Activated CD4-positive, alpha-beta memory T cell treated with anti-CD3 and anti-CD28 coated beads for 36 hours (primary cell): ENCODE measurements at places on chromosomes 6 and 20. TPM values are rescaled to one million over a fixed set of nuclear protein-coding genes. Genes with fewer than 3 reads are reported as not detected.

DNA sequence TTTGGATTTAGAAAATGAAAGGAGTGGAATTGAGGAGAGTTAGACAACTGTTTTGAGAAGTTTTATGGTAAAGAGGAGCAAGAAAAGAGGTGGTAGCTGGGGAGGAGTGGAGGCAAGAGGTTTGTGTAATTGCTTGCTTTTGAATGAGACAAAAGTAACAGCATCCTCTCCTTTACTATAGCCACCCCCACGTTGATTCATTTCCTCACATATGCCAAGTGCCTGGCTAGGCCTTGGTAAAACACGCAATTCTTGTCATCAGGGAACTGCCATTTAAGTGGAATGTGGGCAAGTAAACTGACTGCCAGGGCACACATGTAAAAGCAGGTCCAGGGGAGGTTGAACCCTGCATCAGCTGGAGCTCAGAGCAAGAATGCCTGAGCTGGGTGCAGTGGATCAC lies 4.1 kb downstream of the MTRES1 start:
- DNase-seq = no peak
- no peak overlapping the region for H3K4me3 ChIP-seq
- H3K27ac ChIP-seq = no peak overlapping the region
- peaks cover 34% of the 10 kb centered on the region for H3K4me1 ChIP-seq
- H3K36me3 ChIP-seq = peaks cover 15% of the 10 kb centered on the region

- H3K27ac ChIP-seq = no peak overlapping the region
- no peak overlapping the region for H3K4me3 ChIP-seq
- no peak for DNase-seq
- peaks cover 41% of the 10 kb centered on the region for H3K4me1 ChIP-seq
- no peaks in the 10 kb centered on the region for H3K27me3 ChIP-seq
Measured at GRCh38 chr6:42769051-42769450, 12.8 kb upstream of the BICRAL start.

The TFAP2A gene
- not detected for total RNA-seq

DNA sequence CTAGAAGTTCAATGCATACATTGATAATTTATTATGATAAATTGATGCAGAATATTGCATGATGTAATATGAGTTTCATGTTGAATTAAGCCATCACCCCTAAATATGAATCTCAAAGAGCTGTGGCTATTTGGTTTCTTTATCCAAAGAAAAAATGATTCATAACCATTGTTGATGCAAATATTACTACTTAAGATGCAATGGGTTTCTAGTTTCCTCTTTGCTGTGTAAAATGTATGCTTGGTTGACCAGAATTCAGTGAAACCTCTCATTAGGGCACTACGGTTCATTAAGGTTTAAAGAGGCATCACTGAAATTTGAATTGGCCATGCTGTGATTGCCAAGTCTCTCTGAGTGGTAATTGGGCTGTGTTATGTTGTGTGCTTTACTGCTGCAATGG lies 492.5 kb upstream of the FLRT3 start:
- H3K27me3 ChIP-seq = no peaks in the 10 kb centered on the region
- no peaks in the 10 kb centered on the region for H3K36me3 ChIP-seq
- no peak for DNase-seq
- H3K4me3 ChIP-seq = no peak overlapping the region

DNA sequence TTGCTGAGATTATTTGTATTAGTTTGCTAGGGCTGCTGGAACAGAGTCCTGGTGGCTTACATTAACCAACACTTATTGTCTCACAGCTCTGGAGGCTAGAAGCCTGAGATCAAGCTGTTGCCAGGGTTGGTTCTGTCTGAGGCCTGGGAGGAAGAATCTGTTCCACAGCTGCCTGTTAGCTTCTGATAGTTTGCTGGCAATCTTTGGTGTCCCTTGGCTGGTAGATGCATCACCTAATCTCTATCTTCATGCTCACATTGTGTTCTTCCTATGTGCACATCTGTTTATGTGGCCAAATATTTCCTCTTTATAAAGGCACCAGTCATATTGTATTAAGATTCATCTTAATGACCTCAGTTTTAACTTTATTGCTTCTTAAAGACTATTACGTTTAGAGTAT lies 19.5 kb downstream of the SF3B5 start:
- no peaks in the 10 kb centered on the region for H3K36me3 ChIP-seq
- DNase-seq = no peak
- H3K27me3 ChIP-seq = no peaks in the 10 kb centered on the region
- H3K27ac ChIP-seq = no peak overlapping the region

DNA sequence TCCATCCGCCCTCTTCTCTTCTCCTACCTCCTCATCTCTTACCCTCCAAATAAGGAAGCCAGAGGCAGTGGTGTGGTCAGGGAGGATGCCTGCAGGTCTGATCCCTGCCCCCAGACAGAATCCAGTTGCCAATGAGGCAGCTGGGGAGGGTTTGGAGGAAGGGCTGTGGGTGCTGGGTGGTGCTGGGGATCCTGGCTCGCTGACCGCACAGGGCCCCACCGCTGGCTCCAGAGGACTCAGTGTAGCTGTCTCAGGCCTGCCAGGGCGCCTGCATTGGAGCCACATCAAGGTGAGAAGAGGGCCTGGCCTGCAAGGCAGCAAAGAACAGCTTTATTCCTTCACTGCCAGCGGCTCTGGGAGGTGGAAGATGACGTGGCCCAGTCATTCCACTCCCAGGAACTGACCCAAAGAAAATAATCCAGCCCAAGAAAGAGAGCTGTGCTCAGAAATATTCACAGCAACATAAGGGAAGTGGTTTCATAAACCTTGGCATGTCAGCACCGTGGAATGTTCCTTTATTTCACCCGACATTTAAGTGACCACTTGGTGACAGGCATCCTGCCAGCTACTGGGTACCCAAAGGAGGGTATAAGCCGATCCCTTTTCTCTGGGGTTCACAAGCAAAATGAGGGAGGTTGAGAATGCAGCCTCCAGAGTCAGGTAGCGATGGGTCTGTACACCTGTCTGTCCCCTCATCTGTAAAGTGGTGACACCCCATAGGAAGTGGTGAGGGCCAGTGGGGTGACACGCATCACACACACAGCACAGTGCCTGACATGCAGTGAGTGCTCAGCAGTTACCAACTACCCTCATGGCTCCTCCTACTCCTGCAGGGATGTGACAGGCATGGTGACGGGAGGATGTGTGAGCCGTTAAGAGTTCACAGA lies 125.1 kb downstream of the SNX5 start:
- no peaks in the 10 kb centered on the region for H3K27me3 ChIP-seq
- H3K27ac ChIP-seq = no peak overlapping the region
- H3K4me1 ChIP-seq = peaks cover 17% of the 10 kb centered on the region
- no peak overlapping the region for H3K4me3 ChIP-seq

DNA sequence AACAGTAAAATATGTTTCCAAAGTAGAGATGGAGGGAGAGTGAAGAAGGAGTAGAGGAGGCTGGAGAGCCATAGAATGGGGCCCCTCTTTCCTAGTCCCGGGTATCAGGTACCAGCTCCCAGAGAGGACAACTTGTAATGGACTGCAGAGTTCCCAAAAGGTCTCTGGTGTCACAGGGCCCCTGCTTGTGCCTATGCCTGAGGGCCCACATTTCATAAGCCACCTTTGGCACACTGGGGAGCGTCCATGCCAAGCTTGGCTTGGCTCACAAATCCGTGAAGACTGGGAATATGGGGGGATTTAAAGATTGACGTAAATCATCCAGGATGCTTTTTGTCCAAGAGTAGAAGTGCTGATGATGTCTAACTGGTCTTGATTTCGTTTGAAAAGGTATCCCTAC lies 16.4 kb upstream of the SLC22A3 start:
- H3K4me3 ChIP-seq = no peak overlapping the region
- H3K36me3 ChIP-seq = no peaks in the 10 kb centered on the region
- no peaks in the 10 kb centered on the region for H3K4me1 ChIP-seq
- peaks cover 19% of the 10 kb centered on the region for H3K27me3 ChIP-seq
- DNase-seq = no peak

The ZFP64 gene
- total RNA-seq = 9.2 TPM

- no peaks in the 10 kb centered on the region for H3K27me3 ChIP-seq
- peaks cover 5% of the 10 kb centered on the region for H3K36me3 ChIP-seq
- no peak overlapping the region for H3K27ac ChIP-seq
- H3K4me1 ChIP-seq = no peaks in the 10 kb centered on the region
- no peak overlapping the region for H3K4me3 ChIP-seq
Measured at GRCh38 chr20:8877294-8877693, 191.6 kb upstream of the PLCB4 start.

DNA sequence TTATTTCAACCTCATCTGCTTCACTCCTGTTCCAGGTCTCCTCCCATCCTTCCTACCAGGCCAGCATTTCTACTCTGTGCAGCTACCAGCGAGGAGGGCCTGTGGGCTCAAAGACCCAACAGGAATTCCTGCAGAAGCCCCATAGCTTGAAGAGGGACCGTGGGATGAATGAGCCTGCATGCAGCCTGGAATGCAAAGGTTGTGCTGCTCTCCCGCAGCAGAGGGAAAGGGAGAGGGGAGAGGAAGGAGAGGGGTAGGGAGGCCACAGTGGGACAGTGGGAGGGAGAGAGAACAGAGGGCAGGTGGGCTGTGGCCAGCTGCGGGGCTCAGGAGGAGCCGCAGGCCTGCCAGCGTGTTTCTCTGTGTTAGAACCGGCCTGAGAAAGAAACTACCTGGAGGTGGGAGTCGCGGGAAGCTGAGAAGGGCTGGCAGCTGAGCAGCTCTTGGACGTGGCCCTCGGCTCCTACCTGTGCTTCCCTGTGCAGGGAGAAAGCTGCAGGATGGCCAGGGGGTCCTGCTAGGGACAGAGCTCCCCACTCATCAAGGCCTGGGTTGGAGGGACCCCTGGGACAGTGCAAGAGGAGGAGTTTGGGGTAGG lies 66.1 kb upstream of the MLN start:
- H3K27ac ChIP-seq = no peak overlapping the region
- H3K4me1 ChIP-seq = no peaks in the 10 kb centered on the region
- no peak overlapping the region for H3K4me3 ChIP-seq
- DNase-seq = no peak
- no peaks in the 10 kb centered on the region for H3K36me3 ChIP-seq
- peaks cover 2% of the 10 kb centered on the region for H3K27me3 ChIP-seq

DNA sequence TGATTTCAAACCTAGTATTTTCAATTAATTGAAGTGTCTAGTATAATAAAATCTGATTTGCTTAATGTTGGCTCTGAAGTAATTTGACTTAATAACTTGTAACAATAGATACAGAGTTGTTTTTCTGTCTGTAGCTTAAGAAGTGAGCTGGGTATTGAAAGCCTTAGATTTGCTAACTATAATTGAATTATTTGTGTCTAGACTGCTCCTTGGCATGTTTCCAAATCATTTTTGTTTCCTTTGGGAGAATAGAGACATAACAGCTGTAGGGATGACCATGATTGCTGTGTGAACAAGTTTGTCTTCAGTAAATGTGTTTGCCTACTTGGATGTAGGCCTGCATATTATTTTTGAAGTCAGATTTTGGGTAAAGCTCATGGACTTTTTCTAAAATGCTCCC lies 115.4 kb downstream of the SCAF8 start:
- H3K27me3 ChIP-seq = no peaks in the 10 kb centered on the region
- no peak for DNase-seq
- no peak overlapping the region for H3K27ac ChIP-seq
- no peak overlapping the region for H3K4me3 ChIP-seq

The OPRL1 gene
- 0.71 TPM for total RNA-seq

DNA sequence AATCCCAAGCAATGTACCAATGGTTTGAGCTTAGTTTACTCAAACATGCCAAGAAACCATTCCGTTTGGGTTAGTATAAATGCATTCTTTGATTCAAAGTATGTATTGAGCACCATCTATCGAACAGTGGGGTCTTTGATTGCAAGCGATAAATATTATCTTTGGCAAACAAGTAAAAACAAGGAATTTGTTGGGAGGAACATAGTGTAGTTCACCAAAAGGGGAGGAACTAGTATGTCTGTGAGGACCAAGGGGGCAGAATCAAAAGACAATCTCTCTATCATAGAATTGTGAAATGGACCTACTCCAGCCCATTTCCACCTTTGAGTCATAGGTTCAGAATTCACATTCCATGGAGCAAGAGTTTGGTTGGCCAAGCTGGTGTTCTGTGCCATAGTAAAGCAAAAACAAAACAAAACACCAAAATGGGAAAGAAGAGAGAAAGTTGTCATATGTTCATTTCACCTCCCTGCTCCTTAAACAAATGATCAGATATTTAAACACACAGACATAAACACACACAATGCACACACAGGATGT lies 266.0 kb downstream of the TSHZ2 start:
- DNase-seq = no peak
- no peaks in the 10 kb centered on the region for H3K27me3 ChIP-seq
- no peak overlapping the region for H3K27ac ChIP-seq

- DNase-seq = no peak
- no peaks in the 10 kb centered on the region for H3K27me3 ChIP-seq
- peaks cover 42% of the 10 kb centered on the region for H3K4me1 ChIP-seq
- H3K27ac ChIP-seq = no peak overlapping the region
- H3K4me3 ChIP-seq = no peak overlapping the region
Measured at GRCh38 chr6:161038229-161039031, 46.9 kb downstream of the MAP3K4 start.

DNA sequence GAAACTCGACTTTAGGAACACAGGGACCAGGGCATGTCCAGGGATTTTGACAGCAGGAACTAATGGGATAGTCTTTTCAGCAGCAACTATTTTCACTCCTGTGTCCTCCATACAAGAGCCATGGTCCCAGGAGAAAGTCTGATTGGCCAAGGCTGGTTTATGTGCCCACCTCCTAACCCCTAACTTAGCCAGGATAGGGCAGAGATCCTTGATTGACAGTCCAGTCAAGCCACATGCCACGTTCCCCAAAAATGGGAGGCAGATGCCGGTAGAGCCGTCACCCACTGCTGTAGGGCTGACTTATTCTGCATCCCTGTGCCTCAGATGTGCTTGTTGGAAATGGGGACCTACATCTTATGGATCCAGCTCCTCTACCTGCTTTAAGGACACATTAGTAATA lies 22.3 kb downstream of the SLC2A10 start:
- no peaks in the 10 kb centered on the region for H3K36me3 ChIP-seq
- no peak overlapping the region for H3K27ac ChIP-seq
- H3K27me3 ChIP-seq = peaks cover 11% of the 10 kb centered on the region
- no peaks in the 10 kb centered on the region for H3K4me1 ChIP-seq

- H3K27ac ChIP-seq = no peak overlapping the region
- H3K4me3 ChIP-seq = no peak overlapping the region
- no peaks in the 10 kb centered on the region for H3K4me1 ChIP-seq
- peaks cover 4% of the 10 kb centered on the region for H3K36me3 ChIP-seq
- H3K27me3 ChIP-seq = no peaks in the 10 kb centered on the region
Measured at GRCh38 chr6:160154471-160154870, 32.9 kb downstream of the SLC22A1 start.

DNA sequence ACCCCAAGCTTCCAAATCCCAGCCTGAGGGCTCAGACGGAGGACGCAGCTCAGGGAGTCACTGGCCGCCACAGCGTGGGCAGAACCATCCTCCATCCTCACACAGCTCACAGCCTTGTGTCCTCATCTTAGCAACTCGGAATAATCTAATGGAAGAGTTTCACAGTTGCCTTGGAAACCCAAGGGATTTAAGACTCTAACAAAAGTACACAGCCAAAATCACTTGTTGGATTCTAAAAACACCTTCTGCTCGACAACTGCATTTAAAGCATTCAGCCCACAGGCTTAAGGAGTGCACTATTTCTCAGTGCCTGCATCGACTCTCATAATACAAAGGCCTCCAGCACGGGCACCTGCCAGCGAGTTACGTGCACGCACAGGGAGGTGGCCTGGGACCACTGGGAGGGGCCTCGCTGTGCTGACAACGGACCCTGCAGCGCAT lies 45.4 kb downstream of the ZBTB46 start:
- DNase-seq = no peak
- H3K27me3 ChIP-seq = no peaks in the 10 kb centered on the region
- H3K4me3 ChIP-seq = no peak overlapping the region
- no peak overlapping the region for H3K27ac ChIP-seq
- H3K4me1 ChIP-seq = peaks cover 13% of the 10 kb centered on the region

The C20orf204 gene
- total RNA-seq = 3.1 TPM
